ENCODE measurements at places on chromosomes 7 and 10.
A peak's percentile ranks its signal among the peaks of the same experiment; 100 is the strongest.

GRCh38 chr10:21449288-21449966, 76.1 kb downstream of the SKIDA1 start:
- no peak for DNase-seq

DNA sequence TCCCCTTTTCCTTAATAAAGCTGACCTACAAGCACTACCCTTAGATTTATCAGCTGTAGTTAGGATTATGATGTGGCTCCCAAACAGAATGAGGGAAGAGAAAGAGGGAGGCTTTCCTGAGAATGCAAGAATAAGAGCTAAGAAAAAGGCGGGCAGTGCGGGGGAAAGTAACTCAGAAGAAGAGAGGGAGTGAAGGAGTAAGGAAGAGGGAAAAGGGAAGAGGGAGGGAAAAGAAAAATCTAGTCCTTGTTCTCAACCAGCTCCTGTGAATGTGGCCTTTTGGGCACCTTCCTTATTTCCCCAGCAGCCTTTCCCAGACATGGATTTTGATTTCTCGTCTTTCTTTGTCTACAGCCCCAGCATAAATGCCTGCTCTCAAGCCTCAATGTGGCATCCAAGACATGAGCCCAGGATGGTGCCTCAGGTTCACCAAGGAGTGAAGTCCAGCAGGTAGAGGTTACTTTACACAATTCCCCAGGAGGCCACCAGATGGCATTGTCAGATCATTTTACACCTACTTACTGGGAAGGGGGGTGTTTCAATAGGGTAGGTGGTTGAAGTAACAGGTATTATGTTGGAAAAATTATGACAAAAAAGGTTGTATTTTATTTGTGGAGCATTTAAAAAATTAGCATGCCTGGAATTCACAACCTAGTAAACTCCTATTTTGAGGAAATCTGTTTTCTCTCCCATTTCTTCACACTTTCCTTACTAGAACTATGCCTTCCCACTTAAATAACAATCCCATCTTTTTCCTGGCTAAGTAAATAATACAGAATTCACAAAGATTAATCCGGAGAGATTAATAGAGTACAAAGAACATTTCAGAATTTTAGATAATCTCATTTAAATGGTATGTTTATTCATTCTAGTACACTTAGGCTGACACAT, 106.5 kb downstream of the HTR7 start:
- DNase-seq = no peak

DNA sequence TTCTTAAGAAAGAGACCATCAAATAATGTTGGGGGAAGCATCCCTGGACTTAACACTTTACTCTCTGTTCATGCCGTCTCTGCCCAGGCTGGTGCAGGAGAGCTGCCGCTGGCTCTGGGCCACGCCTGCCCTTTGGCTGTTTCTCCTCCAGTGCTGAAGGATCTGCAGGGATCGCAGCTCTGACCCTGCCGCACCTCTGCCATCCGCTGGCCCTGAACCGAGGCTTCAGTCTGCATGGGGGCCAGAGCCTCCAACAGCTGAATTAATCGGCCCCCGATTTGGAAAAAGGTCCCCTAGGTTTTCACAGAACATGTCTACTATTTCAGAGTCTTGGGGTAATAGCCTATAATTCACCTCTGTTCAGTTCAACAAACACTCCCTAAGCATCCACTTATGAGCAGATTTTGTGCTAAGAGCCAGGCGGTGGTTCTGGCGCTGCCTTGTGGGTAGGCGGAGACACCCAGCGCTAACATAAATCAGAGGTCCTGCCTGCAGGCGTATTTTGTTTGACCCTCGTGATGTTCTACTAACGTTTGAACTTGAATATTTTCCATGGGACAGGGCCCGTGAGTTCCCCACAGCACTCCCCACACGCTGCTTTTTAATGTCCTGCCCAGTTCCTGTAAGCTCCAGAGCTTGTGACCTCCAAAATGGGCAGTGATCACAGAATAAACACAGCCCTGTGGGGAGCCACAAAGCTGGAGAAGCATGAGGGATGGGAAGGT, 99.0 kb downstream of the DYNC2I1 start:
- no peak for DNase-seq

DNA sequence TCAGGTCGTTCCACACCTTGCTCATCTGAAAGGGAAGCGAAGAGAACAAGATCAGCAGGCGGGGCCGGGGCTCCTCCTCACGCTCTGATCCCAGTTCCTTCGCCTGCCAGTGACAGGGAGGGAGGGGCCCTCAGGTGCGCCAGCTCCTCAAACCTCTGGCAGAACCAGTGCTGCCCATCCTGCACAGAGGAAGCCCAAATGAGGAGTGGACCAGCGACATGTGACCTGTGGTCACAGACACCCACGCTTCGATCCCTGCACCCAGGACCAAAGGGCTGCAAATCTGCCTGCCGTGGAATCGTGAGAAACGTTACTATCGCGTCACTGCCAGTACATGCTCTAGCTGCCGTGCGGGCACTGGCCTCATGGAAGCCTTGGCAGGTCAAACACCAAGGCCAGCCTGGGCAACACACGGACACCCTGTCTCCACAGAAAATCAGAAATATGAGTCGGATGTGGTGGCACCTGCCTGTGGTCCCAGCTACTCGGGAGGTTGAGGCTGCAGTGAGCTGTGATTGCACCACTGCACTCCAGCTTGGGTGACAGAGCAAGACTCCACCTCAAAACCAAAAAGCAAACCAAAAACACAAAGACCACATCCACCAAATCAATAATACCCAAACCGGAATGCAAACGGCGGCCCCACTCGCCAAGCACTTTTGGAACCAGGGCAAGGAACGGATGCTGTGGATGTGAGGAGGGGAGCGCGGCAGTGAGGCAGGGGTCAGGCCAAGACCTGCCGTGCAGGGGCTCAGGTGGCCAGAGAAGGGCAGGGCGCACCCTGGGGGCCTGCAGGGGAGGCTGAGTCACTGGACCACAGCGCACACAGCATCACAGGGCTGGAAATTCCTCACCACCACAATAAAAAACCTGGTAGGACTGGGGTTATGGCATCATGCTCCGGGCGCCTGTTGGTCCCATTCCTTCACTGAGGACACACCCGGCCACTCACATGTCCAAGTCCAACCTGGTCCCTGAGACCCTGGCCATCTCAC, 13.4 kb downstream of the NUDT1 start:
- DNase-seq = no peak

- DNase-seq = no peak
Observed at GRCh38 chr10:89237849-89238248, 13.7 kb downstream of the LIPA start.

DNA sequence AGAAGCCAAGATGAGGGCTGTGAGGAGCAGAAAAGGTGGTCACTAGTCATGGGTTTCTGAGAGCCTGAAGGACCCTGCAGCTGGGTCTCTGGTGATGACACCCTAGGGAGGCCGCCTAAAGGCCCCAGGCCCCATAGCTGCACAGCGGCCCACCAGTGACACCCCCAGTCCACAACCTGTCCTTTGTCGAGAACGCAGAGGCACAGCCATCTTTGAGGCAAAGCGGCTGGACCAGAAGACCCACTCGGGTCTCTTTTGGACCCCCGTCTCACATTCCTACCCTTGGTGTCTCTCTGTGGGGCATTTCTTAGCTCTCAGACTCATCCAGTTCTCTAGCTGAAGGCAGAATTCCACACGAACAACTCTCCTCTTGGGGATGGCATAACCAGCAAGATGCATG, 18.8 kb downstream of the JCAD start:
- no peak for DNase-seq

- peak; percentile 87 for DNase-seq
Observed at GRCh38 chr7:138001529-138002095, at the start of gene CREB3L2. Gene CREB3L2 (minus strand): TSS chr7:138002086. CDS start chr7:138001705, 381 bp downstream.

DNA sequence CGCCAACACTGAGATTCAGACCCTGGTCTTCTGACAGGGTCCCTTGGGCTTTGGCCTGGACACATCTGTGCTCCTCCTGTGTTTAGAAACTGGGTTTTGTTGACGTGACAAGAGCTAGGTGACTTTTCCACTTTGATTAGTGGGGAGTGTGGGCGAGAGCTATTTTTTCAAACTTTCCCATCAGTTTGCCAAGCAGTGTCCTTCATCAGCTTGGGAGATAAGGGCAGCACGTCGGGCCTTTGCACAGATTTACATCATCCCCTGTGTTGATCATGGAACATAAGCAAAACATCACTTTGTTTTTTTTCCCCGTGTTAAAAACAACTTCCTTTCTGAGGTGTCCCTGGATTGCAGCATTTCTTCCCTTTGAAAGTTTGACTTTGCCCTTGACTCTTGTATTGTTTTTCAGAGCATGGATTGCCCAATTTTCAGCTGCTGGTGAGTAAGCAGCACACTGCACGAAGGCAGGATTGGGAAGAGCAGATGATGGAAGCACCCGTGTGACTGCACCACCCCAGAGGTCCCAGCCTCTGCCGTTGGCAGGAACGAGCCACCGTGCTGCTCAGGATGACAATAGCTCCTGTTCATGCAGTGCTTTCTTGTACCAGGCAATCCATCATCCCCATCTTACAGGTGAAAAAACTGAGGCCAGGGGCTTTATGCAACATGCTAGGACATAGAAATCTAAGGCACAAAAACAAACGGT, 6.4 kb upstream of the IGFBP1 start:
- DNase-seq = no peak

- peak; percentile 85 for DNase-seq
Observed at GRCh38 chr10:79381804-79382221, 34.5 kb downstream of the PPIF start.

DNA sequence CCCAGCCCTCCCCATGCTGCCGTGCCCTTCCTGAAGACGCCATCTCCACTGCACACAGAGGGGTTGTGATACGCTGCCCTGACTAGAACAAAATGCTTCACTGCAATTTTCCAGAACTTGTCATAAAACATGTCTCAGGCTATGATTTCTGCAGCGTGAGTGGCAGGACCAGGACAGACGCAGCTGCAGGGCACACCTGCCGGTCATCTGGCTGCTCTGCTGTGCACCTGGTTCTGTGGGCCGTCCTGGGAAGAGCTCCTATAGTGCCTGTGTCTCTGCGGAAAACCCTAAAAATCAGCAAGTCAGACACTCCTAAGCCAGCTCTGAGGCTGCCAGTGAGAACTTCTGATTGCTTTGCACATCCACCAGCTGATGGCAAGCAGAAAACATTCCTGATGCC, 39.7 kb upstream of the DIP2C start:
- DNase-seq = no peak

DNA sequence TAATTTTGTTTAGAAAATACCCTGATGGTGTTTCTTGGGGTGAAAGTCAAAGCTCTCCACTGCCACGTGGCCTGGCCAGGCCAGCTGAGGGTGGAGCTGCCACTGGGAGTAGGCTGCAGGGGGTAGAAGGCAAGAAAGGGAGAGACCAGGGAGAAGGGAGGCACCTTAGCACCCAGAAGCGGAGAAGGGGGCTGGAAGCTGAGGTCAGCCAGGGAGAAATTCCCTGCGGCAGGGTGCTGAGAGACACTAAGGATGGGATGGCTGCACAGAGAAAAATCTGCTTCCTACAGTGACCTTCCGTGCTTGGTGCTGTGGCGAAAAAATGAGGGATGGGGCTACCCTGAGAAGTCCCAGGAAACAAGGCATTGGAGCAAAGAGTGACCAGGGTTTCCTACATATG, 143.7 kb downstream of the SLIT1 start:
- DNase-seq = no peak

DNA sequence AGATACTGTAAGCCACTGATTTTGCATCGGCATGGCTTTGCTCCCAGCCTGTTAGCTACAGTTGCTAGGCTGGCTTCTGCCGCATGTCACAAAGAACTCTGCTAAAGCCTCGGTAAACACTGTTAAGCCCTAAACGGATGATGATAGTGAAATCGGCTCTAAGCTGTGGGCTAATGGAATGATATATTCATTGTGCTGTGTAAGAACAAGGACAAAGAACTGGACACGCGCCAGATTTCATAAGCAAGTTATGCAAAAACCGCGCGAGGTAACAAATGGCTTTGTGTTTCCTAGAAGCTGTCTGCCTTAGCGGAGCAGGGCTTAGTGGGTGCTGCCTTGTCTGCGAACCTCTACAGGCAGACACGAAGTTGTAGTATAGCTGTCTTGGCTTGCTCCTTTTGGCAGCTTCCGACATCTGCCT, 331.3 kb upstream of the COBL start:
- no peak for DNase-seq

GRCh38 chr10:46077141-46077554, 31.1 kb upstream of the MSMB start:
- no peak for DNase-seq

DNA sequence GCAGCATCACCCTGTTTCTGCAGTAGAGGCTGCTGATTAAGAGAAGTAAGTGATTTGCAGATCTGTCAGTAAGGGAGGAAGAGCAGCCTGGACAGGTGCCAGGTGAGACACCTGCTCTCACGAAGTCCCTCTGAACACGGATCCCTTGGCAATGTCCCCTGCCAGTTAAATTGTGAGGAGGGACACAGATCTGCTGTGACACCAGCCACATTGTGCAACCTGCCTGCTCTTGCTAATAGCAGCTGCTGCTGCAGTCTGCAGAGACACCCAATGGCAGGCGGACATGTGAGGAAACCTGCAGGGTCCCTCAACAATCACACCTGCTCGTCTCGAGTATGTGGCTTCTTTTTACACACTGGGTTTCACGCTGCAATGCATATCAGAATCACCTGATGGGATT, 31.9 kb downstream of the ANXA11 start:
- DNase-seq = no peak

GRCh38 chr10:125584954-125585353, 98.0 kb downstream of the TEX36 start:
- DNase-seq = no peak

DNA sequence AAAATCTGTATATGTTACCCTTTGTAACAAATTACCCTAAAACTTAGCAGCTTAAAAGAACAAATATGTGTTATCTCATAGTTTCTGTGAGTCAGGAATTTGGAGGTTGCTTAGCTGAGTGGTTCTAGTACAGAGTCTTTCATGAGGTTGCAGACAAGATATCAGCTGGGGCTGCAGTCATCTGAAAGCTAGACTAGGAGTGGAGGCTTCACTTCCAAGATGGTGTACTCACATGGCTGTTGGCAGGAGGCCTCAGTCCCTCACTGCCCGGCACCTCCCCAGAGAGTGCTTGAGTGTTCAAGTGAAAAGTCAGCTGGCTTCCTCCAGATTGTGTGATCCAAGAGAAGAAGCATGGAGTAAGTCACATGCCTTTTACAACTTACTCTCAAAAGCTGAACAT, 16.9 kb upstream of the GGCT start:
- no peak for DNase-seq

- DNase-seq = no peak
Observed at GRCh38 chr7:73437621-73438416, 4.2 kb downstream of the FZD9 start.

Data from suprapubic skin (tissue), 4 donors.